ENCODE measurements at places on chromosomes 4 and X.

GRCh38 chr4:128768373-128768996, 41.0 kb upstream of the JADE1 start:
- no peak for DNase-seq

- no peak for DNase-seq
These were observed 10.6 kb upstream of the DHRSX start for GRCh38 chrX:2511326-2511725.

GRCh38 chr4:6727943-6728250, 11.9 kb downstream of the BLOC1S4 start:
- DNase-seq = no peak

DNA sequence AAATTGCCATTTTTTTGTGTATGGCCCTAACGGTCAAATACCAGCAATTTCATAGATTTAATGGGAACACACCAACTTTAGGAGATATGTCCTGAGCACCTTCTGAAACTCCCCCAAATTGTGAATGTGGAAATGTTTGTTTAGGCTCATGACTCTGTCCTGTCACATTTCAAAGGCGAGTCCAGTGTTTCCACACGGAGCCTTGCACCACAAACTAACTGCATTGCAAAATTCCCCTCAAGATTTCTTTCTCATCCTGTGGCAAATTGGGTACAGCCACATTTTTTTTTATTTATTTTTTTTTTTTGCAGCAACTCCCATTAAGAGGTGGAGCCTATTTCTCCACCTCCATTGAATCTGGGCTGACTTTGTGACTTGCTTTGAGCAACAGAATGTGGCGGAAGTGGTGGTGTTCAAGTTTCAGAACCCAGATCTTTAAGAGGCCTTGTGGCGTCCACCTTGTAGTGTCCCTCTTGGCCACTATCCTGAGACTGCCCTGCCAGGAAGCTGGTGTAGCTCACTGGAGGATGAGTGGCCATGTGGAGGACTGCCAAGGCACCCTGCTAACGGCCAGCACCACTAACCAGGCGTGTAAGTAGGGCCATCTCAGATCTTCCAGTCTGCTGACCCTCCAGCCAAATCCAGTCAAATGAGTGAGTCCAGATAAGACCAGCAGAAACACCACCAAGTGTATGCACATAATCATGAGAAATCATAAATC, 172.4 kb upstream of the SCML1 start:
- no peak for DNase-seq

- DNase-seq = no peak
These were observed 1588.9 kb upstream of the PCDH7 start for GRCh38 chr4:29131304-29131703.

All from activated T-cell treated with anti-CD3 and anti-CD28 coated beads for 24 hours (primary cell).